Activated CD4-positive, alpha-beta T cell treated with anti-CD3 and anti-CD28 coated beads, Interleukin-2, Interleukin-6, amounts not matched to agents 100 ng/mL and 50 ng/mL, durations not matched to agents 16 hours and 8 hours (primary cell): ENCODE measurements at places on chromosomes 1 and 21.
A peak's percentile ranks its signal among the peaks of the same experiment; 100 is the strongest.

DNA sequence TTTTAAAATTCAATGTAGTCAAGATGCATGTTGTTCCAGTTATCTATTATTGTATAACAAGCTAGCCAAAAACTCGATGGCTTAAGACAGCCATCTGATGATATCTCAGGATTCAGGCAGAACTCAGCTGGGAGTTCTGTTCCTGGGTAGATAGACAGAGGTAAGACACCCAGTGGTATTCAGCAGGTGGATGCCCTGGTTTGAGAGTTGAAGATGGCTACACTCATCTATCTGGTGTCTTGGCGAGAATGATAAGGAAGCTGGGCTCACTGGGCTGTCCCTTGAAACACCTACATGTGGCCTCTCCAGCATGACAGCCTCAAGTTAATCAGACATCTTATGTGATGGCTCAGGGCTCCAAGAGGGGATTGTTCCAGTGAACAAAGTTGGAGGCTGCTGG lies 3.3 kb upstream of the KCNK1 start:
- no peak for DNase-seq

DNA sequence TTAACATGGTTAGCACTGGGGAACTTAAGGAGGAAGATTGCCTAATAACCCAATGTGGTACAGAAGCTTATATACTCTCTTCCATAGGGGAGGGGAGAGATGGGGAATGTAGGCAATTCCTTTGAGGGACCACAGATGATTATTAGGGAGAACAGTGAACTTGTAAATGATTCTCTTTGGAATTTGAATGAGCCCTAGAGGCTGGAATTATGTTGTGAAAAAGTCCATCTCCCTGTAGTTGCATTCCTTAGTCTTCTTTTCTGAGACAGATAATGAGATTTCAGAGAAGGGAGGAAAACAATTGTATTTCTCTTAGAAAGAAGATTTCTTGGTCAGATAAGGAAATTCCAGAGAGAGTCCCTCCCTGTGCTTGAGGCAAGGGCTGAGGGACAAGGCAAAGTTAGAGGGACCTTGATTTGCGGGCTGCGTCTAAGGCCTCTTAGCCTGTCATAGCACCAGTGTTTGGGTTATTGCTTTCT lies 89.0 kb upstream of the HMCN1 start:
- DNase-seq = no peak

- no peak for DNase-seq
Observed at GRCh38 chr1:209844695-209845407, 17.1 kb downstream of the UTP25 start.

GRCh38 chr1:203477748-203478147 lies 2.1 kb downstream of the PRELP start:
- DNase-seq = no peak

DNA sequence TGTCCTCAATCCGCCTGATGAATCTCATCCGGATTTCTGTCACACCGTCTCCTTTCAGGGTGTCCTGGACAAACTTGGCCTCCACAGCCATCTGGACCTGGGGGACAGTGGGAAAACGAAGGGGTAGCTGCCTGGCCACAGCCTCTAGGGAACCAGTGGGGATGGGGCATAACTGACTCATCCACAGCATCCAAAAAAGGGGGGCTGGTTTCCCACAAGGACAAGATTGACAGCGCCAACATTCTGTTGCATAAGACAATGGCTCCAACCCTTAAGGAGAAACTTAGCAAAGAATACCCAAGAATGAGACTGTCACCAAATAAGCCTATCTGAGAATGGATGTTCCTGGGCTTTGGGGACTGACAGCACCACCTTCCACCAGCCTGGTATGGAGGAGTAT lies 12.1 kb downstream of the TRAPPC3 start:
- no peak for DNase-seq

- no peak for DNase-seq
Observed at GRCh38 chr1:203937678-203938330, 76.4 kb downstream of the SNRPE start.

DNA sequence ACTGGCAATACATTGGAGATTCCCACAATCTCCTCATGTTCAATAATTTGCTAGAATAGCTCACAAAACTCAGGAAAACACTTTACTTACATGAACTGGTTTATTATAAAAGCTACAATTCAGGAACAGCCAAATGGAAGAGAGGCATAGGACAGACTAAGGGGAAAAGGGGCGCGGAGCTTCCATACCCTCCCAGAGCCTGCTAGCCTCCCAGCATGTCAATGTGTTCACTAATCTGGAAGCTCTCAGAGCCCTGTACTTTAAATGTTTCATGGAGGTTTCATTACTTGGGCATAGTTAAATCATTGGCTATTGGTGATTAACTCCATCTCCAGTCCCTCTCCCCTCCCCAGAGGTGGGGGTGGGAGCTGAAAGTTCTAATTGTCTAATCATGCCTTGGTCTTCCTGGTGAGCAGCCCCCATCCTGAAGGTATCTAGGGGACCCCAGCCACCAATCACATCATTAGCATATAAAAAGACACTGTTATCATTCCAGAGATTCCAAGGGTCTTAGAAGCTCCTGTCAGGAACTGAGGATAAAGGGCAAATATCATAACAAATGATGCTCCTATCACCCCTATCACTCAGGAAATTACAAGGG lies 10.9 kb upstream of the DMRTB1 start:
- no peak for DNase-seq

GRCh38 chr1:159781992-159782391 lies 1.2 kb downstream of the DUSP23 start:
- no peak for DNase-seq

- DNase-seq = no peak
Observed at GRCh38 chr1:217193151-217193550, 437.7 kb downstream of the GPATCH2 start.

DNA sequence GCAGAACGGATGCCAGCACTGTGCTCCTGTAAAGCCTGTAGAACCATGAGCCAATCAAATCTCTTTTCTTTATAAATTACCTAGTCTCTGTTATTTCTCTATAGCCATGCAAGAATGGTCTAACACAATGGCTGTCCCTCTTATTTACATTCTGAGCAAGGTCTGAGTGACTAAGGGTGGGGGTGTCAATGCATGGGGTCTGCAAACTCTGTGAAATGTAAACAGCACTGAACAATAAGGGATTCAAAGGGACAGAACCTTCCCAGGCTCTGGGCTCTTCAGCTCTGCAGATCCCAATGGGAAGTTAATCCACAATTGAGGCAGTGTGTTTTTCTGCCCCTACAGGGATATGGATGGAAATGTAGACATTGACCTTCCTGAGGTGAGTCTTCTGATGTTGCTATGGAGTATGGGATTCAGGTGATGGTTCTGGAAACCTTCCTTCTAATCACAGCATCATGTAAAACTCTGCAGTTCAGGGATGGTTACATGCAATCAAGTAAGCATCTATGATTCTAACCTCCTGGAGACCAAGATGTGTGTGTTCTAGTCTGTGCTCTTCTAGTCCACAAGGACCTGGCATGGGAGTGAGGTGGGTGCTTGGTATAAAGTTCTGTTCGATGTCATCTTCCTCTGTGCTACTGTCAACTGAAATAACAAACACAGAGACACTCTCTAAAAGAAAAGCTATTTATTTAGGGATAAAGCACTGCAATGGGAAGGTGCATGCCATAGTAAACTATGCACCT lies 38.6 kb downstream of the CAPN9 start:
- no peak for DNase-seq

GRCh38 chr1:184329962-184330868 lies 56.6 kb upstream of the C1orf21 start:
- no peak for DNase-seq

GRCh38 chr1:172708452-172708851 lies 49.5 kb downstream of the FASLG start:
- DNase-seq = peak; percentile 75

DNA sequence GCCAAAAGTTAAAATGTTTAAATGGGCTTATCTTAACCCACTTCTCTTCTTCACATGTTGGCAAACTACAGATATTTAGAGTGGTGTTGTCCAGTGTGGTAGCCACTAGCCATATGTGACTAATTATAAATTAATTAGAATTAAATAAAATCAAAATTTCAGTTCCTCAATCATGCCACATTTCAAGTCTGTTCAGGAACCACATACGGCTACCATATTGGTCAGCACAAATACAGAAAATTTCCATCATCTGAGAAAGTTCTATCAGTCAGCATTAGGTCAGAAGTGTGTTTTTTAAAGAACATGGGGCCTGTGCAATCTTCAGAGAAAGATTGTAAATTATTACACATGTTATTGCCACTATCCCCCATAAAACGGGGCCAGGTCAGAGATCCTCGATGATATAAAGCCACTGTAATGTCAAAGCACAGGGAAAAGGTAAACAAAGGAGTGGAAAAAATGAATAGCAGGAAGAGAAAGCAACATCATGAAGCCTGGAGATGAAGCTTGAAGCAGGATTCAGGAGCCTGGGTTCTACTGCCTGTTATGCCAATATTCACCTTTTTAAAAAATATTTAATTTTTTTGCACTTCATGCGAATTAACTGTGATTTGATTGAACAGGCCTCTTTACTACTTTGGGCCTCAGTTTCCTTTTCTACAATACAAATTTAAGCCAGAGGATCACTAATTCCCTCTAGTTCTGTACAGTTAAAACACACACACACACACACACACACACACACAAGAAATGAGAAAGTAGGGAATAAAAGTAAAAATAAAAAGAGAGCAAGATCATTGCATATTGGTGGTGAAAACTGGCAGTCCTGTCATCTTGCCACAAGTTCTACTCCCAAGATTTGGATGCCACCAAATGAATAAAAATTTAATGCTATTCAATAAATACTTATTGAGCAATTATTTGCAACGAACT lies 2.3 kb downstream of the RSBN1 start:
- DNase-seq = no peak

DNA sequence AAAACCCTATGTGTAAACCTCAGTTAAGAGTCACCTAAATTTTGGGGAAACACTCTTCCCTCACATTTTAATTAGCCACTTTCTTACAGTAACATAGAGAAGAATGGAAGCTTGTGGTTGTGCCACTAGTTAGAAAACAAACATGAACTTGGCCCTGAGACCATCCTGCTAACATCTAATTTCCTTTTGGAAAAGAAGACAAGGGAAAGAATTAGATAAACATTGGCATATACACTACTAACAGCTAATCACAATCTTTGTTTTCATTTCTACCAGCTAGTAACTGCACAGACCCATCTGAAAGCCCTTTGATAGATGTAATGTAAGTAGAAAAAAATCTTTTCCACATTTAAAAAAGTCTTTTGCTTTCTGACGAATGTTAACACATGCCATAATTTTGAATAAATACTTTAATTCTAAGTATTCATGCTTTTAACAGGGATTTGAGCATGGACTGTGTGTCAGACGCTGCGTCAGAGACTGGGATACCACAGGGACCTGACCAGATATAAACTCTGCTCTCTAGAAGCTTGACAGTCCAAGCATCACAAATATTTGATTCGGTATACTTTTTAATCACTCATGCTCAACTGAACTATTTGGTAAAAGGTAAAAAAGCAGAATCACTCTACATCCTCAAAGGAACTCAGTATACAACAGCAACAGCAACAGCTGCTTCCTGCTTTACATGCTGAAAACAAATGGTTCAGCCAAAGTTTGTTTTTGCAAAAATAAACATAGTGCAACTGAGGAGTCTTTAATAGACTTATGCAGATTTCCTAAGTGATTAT lies 30.2 kb downstream of the DPH5 start:
- DNase-seq = no peak

GRCh38 chr1:199292896-199293295 lies 654.1 kb downstream of the PTPRC start:
- DNase-seq = no peak

GRCh38 chr1:56180520-56181190 lies 398.7 kb downstream of the PLPP3 start:
- DNase-seq = no peak
